ENCODE measurements at places on chromosomes 7 and 10.

DNA sequence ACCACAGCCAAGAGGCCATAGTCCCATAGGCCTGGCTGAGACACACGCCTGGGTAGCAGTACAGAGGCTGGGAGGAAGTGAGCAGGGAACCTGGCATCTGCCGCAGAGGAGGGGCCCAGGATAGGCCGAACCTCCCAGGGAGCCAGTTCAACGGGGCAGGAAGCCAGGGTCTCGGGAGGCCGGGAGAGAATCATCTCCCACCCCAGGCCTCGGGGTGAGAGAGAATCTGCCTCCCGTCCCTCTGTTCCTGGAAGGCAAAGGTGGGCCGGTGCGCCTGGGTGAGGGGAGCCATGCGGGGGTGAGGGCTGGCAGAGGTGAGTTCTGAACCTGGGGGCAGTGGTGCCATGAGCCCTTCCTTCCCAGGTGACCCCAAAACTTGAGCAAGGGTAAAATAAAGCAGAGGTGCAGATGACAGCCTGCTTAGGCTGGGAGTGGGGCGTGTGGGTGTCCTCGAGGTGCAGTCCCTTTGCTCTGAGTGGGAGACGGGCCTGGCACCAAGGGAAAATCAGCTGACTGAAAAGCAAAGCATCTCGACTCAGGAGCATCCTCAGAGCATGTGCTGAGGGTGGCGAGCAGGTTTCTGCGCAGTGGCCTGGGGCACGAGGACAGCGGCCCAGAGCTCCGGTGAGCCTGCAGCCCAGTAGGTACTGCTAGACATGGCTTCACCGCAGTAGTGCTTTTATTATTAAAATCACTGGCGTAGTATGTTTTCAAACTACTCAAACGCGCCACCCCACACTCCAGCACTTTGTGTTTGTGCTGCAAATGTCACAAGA lies 15.5 kb downstream of the AGAP3 start:
- no peak for DNase-seq

GRCh38 chr10:72719941-72720592 lies 28.1 kb downstream of the MCU start:
- no peak for DNase-seq

- DNase-seq, result no peak
Observed at GRCh38 chr10:97916586-97916985, 66.9 kb downstream of the GOLGA7B start.

DNA sequence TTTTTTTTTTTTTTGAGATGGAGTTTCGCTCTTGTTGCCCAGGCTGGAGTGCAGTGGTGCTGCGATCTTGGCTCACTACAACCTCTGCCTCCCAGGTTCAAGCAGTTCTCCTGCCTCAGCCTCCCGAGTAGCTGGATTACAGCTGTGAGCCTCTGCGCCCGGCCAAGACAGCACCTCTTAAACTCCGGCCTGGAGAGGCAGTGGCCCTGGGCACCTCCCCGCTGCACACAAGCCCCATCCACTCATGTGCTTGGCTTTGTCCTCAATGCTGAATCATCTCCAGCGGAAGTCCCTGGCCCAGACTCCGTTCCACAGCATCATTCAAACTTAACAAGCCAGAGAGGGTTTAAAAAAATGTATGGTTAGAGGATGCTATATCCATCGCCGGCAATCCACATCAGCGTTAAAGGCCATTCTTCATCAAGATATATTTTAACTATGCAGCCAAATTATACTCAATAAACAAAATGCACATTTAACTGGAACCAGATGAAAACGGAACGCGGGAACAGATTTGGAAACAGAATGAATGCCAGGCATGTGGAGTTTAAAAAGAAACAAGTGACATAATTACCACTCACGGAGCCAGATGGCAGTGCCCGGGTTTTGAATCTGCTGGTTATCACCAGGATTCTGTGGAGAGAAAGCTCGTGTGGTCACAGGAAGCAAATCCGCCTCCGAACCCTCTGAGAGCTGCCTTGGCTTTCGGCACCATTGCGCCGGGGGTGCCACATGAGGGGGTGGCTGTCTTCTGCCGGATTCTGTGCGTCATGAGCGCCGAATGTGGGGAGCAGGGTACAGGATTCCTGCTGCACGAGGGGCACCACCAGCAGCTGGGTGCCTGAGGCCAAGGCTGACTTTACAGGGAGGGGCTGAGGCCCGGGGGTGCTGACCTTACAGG lies 45.6 kb upstream of the CFAP46 start:
- DNase-seq, result no peak

GRCh38 chr7:83101530-83101929 lies 61.2 kb downstream of the PCLO start:
- DNase-seq, result no peak
